Ecto neural progenitor cell (in vitro differentiated cells): ENCODE measurements at places on chromosomes 3 and 15.

DNA sequence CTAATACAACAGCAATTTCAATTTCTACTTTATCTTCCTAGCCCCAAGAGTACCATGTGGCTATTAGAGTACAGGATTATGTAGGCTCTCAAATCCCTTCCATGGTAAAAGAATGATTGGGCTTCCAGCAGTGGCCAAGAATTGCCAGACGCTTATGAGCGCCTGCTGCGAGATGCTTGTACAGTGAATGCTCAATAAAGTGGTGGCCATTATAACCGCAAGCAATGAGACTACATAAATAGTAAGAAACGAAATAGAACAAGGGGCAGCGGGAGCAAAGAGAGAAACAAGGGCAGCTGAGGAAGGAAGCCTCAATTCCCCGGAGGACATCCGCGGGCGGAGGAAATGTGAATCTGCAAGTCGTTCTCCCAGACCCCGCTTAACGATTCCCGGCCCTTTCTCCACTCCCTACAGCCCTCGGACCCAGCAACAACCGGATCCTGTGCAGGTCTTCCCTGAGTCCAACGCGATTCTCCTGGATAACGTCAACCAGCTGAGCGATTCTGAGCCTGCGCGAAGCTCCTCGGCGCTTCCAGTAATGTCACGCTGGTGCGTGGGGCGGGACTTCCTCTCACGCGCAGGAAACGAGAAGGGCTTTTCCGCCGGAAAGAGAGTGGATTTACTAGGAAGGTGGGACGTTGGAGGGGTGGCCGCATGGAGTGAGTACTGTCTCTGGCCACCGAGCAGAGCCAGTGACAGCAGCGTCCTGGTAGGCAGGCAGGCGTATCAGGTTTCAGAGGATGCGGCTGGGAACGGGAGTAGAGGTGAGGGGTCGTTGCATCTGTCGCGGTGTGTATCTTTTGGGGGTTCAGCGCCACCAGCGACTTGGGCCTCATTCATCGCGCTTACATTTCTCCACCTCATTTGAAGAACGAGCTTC, 40.5 kb upstream of the AP3B2 start:
- DNase-seq, result peak; percentile 92

GRCh38 chr3:38588995-38589937, 60.2 kb downstream of the SCN5A start:
- DNase-seq, result peak; percentile 30

GRCh38 chr3:72523429-72524151, 324.7 kb downstream of the SHQ1 start:
- no peak for DNase-seq

DNA sequence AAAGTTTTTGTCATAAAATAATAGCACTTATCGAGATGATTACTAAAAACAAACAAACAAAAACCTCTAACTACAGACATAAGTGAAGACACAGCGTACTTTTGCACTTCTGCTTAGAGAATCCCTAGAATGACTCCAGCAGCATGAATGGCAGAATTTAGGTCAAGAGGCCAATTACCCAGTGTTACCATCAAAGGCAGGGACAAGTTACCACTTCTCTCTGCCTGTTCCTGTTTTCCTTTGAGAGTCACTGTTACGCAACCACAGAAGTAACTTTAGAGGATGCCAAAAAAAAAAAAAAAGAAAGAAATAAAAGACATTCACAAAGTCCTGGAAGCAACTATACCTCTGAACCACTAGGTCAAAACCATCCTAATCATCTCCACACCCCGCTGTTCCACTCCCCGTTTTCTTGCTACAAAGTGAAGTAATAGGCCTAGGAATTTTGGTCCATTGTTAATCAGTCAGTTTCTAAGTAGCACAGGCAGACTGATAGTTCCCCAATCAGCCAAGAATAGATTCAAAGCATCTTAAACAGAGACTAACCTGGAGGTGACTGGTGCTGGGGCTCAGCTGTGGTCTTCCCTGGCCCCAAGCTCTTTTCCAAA, 41.9 kb downstream of the FMN1 start:
- no peak for DNase-seq

DNA sequence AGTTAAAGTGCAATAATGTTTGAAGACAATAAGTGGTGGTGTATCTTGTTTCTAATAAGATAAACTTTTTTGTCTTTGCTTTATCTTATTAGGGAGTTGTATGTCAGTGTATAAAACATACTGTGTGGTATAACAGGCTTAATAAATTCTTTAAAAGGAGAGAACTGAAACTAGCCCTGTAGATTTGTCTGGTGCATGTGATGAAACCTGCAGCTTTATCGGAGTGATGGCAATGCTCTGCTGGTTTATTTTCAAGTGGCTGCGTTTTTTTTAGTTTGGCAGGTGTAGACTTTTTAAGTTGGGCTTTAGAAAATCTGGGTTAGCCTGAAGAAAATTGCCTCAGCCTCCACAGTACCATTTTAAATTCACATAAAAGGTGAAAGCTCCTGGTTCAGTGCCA, 2.7 kb downstream of the RPL15 start:
- DNase-seq, result no peak

GRCh38 chr15:39127925-39128617, 452.8 kb upstream of the THBS1 start:
- DNase-seq, result no peak

GRCh38 chr15:57472861-57473260, 96.6 kb downstream of the CGNL1 start:
- DNase-seq, result no peak

DNA sequence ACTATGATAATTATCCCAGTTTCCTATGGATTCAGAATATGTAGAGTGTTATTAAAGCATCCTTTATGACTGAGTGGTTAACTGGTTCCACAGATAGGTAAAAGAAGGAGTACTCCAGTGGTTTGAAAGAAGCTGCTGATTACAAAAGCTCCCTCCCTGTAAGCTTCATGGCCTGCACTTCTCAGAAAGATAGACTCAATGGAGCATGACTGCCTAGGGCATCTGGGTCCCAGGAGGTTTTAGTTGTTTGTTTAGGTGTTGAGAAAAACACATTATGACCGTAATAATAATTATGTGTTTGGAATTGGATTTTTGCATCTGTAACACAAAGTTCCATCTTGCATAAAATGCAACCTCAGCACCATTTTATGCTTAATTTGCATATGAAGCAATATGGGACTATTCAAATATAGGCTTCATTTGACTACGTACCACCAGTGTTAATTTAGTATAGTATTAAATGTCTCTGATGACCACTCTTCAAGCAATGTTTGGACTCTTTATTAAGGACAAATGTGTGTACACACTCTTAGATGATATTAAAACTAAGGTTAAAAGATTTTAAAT, 121.1 kb downstream of the ROBO2 start:
- no peak for DNase-seq

DNA sequence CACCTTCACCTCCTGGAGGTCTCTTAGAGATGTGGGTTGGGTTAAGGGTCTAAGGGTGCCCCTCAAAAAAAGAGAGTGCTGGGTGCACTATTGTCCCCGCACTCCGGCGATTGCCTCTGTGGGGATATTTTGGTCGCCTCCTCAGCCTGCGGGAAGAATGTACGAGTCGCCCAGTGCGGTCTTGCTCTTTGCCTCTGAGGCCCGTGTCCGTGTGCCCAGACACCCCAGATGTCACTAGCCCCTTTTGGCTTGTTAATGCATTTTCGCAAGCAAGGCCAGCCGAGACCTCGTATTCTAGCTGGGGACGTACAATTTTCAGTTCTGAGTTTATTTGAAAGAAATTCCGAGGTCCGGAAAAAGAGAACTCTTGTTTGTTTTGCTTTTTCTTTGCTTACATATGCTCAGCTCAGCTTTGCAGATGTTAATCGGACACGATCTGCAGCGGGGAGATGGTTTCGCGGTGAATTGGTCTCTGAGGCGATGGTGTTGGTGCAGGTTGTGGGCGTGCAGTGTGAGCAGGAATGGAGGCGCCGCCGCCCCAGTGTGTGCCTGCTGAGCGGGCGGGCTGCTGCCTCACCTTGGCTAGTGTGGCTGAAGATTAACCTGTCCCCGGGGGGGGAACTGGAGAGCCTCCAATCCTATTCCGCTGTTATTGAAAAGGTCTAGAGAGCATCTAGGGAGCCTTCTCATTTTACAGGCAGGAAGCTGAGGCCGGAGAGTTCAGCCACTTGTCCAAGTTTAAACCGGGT, 1.4 kb downstream of the ST6GAL1 start:
- DNase-seq, result peak; percentile 64

DNA sequence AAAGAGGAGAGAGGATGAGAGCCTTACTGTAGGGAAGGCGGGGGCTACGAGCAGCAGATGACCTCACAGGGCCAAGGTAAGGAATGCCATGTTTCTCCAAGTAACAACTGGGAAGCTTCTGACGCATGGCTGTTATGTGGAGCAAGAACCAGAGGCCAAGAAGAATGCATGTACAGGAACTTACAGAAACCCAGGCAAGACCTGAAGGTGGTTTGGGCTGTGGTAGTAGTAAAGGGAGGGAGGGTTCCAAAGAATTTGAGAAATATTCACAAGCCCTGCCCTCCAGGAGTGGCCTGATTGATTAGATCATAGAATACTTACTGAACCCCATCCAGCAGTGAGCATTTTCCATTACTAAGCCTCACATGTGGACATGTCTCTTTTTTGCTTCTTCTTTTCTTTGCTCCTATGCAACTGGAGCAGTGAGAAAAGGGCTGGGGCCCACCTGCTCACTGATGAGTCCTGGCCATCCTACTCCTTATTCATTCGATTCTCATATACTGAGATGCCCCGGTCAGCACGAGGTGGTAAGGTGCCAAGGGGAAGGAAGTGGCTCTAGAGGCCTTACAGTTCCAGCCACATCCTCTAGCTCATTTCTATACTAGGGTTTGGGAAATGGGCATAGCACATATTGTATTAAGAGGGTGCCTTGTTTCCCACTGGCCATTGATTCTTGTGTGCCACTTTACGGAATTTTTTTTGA, 8.3 kb upstream of the SLC12A8 start:
- no peak for DNase-seq

- no peak for DNase-seq
Observed at GRCh38 chr3:124051636-124052035, 59.7 kb upstream of the ROPN1 start.

DNA sequence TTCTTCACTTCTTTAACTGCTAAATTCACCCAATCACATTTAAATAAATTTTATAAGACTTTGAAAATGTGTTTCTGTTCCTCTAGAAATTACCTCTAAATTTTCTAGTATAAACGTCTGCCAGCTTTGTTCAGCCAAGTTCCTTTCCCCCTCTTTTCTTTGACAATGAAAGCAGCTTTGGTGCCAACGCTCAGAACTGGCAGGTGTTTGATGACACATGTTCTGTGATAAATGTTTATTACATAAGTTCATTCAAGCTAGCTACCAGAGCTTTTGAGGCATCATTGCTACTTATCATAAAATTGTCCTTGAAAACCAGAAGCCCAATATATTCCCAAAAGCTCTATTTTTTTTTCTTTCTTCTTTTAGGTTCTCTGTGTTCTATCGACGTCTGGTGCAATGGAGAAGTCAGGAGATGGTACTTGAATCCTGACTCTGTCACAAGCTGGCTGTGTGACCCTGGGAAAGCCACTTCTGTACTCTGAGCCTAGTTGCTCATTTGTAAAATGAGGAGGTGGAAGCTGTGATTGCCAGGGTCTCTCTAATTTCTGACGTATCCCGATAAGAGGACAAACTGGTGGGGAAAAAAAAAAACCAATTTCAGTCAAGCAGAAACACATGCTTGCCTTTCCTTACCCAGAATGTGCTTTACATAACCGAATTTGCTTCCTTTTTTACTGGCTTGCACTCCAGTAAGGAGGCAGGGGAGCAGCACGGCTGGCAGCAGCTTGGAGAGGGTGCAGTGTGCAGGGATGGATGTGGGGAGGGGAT, 187.1 kb upstream of the LPP start:
- no peak for DNase-seq

GRCh38 chr3:134374791-134375581, 739 bp upstream of the AMOTL2 start:
- DNase-seq, result no peak

- DNase-seq, result no peak
Observed at GRCh38 chr3:179236669-179237301, 14.1 kb downstream of the KCNMB3 start.

GRCh38 chr15:66287461-66288057, 5.8 kb upstream of the DIS3L start:
- DNase-seq, result no peak

DNA sequence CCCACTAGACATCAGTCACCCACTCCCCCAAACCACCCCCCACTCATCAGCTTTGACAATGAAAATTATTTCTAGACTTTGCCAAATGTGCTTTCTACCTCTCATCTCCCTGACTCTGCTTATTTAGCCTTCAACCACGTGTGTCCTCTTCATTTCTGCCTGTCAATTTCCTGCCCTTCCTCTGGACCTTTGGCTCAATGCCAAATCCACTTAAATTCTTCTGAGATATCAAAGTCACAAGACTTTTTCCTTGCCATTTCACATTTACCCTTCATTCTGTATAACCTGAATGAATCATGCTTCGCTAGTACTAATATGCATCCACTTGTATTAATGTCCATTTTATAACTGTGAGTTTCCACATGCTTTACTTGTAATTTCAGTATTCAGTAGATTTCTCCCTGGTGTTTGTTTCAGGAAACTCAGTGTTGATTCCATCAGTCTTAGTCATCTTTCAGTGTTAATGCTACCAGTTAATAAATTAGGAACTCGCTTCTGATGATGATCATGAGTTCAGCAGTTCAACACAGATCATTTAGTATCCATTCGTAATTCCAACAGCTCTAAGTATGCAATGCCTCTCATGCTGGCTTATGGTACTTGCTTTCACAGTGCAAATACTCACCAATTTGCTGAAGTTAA, 128.2 kb upstream of the OSTN start:
- no peak for DNase-seq

- DNase-seq, result no peak
Observed at GRCh38 chr15:98547275-98547674, 101.1 kb upstream of the IGF1R start.

DNA sequence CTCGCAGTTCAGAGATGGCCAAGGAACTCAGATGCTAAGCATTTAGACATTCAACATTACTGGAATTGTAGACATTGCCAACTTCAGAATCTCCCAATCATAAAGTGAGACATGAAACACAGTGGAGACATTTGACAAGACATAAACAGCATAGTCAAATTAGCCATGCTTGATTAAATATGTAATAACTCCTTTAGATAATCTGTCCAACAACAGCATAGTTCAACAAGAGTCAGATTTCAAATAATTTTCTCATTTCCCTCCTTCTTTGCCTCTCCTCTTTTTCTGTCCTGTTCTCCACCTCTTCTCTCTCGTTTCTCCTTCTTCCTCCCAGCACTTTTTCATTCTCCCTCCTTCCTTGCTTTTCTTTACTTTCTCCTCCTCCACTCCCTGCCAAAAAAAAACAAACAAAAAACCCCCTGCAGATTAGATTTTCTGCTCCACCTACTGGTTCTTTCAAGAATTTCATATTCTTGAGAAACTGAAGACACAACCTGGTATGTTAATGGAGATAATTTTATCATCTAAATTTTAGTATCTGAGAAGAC, 20.2 kb downstream of the CPOX start:
- DNase-seq, result no peak

DNA sequence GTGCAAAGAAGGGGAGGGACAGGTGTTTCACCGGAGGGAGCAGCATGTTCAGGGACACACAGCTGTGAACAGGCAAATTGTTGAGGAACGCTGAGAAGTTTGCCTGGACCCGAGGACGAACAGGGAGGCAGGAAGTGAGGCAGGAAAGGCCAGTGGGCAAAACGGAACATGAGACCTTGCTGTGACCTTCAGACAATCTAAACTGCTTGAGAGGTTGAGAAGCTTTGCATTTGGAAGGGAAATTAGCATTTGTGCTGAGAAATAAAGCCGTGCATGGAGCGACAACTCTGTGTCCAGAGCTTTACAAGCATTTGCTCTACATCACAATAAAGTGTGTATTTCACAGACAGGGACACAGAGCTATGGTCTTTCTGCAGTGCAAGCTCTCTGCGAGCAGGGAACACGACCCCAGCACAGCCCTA, 47.9 kb downstream of the CDC25A start:
- no peak for DNase-seq
